MCF 10A (cell line): ENCODE measurements at places on chromosomes 1 and 21. TPM values are rescaled to one million over a fixed set of nuclear protein-coding genes. Genes with fewer than 3 reads are reported as not detected.

GRCh38 chr1:183562701-183563100 is 27.6 kb downstream of the NCF2 start:
- DNase-seq: no peak

DNA sequence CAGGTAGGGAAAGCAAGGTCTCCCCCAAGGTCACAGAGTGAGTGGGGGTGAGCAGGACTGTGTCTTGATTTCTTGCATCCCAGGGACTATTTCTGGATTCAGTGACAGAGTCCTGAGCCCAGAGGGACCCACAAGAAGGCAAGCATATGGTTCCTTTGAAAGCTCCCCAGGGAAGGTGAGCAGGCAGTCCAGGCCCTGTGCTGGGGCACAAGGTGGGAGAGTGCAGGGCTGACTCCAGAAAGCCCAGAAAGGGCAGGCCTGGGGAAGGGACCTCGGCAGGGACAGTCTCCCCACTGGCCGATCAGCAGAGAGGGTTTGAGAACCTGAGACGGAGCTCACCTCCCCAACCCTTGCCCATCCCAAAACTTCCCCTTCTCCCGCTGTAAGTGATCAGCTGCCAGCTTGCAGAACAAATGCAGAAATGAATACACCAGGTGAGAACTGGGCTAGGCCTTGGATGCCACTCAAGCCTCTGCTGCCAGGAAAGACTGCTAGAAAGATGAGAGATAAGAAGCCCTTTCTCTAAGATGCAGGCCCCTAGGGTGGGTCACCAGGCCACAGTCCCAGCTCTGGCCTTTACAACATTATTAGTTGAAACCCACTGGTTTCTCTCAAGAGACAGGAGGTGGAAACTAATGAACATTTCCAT is 121.0 kb downstream of the GLIS1 start:
- DNase-seq: no peak

- DNase-seq: no peak
These were observed 53.1 kb downstream of the SH3GLB1 start for GRCh38 chr1:86757272-86757984.

GRCh38 chr1:165564561-165564960 is 20.8 kb downstream of the LRRC52 start:
- DNase-seq: no peak

- no peak for DNase-seq
These were observed 9.1 kb downstream of the INAVA start for GRCh38 chr1:200903793-200904192.

DNA sequence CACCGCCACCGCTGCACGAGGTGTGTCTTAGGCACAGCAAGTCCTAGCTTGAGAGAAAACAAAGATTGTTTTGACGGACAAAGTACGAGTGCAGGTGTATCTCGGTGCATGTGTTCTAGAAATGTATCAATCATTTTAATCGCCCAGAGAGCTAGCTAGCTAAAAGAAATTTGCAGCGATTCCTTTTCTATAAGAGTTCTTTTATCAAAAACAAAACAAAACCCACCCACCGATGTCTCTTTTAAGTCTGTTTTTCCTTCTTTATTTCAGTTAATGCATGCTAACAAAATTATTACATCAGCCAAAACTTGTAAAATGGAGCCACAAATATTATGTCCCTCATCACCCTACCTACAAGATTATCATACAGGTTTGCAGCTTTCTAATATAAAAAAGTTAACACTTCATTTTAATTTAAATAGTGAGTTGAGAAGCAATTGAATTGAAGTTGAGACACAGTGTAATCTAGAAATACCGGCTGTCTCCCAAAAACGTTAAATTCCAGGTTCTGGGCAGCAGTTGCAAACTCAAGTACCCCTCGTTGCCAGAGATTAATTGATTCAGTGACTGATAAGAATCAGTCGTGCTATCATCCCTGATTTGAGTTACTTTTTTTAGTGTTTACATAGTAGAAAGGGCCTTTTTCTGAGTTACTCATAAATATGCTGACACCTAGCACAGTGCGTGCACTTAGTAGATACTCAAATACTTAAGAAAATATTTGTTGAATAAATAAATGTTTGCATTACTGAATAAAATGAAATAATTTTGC is 1.5 kb upstream of the SYDE2 start:
- DNase-seq: no peak

- peak; percentile 33 for DNase-seq
These were observed at the start of gene CNIH3 for GRCh38 chr1:224615861-224616755. TSS of gene CNIH3 (plus strand) at chr1:224616317. CDS start at chr1:224617175, 858 bp downstream.

TAGLN2 gene
- total RNA-seq: 464 and 483 TPM in 2 replicates

GRCh38 chr1:68438310-68438709 is 11.4 kb downstream of the RPE65 start:
- no peak for DNase-seq

CDA gene
- not detected in 2 replicates for total RNA-seq

SDE2 gene
- total RNA-seq: 59.3 and 61.8 TPM in 2 replicates

DNA sequence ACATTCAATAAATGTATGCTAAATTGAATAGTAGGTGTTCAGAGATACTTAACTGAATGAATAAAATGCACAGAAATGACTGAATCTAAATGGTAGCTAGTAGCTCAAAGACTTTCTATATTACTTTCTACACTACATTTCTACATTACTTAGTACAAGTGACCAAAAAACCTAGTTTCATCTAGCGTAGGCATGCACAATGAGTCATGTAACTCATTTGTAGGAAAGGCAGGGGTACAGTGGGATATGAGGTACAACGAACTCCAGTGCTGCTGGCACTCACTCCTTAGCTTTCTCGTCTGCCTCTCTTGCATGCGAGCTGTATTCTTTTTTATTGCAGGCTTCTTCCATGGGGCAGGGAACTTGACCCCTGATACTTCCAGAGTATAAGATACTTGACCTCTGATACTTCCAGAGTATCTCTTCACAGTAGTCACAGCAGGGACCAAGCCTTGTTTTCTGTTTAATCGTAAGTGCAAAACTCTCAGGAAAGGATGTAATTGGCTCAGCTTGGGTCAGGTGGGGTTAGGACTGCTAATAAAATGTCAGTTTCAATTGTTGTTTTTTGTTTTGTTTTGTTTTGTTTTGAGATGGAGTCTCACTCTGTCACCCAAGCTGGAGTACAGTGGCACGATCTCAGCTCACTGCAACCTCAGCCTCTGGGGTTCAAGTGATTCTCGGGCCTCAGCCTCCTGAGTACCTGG is 4.9 kb upstream of the ATP2B4 start:
- DNase-seq: no peak

DNA sequence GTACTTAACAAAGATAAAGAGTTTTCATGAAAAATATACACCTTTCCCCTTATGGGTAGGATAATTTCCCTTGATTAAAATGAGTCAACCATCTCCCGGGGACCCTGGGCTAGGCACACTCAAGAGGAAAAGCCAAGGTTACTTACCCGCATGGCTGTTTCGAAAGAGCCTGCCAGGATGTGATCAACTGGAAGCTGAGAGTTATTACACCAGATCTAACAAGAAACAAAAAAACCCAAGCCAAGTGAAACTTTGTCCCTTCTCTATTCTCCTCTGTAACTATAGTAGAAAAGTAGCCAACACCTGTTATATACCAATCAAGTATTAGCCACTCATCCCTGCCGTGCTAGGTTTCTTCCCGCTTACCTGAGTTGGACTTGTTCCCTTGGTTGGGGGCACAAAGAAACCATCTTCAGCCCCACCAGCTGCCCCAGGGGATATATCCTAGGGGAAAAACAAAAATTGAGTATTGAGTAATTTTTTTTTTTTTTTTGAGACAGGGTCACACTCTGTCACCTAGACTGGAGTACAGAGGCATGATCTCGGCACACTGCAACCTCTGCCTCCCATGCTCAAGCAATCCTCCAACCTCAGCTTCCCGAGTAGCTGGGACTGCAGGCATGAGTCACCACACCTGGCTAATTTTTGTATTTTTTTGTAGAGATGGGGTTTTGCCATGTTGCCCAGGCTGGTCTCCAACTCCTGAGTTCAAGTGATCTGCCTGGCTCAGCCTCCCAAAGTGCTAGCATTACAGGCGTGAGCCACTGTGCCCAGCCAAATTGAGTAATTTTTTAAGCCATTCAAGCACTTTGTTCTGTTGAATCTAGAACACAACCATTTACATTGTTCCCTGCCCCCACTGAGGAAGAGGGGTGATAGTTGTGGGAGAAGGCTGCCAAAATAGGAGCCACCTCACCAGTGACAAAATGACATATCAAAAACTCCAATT is 8.4 kb upstream of the PEX19 start:
- DNase-seq: no peak

- DNase-seq: no peak
These were observed 26.4 kb upstream of the ROR1 start for GRCh38 chr1:63747445-63747844.
